ENCODE measurements at places on chromosomes 5 and 9.

DNA sequence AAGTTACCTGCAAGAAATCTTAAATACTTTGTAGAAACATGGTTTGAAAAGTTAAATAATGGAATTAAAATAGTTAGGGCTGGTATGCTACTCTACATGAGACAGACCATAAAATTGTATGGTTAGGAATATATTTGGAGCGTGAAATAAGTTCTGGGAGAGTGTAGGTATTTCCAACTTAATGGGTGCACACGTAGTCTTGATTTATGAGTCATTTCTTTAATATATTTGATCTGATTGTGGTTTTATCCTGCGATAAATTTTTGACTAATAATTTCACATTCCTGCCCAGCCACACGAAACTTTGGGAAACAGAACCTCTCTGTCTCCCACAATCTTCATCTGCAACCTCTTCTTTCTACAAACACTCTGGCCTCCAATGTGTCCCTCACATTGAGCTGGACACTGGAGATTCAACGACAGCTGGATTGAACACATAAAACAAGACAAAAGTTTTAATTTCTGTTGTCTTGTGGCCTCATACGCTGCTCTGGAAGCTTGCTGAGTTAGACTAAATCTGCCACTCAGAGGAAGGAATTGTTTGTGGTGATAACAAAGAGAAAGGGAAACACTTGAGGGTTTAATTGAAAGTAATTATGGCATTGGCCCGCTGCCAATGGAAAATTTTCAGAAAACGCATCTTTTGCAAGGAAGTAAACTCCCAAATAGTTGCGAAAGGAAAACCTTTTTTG lies 201.8 kb upstream of the ZNF608 start:
- no peak for DNase-seq

DNA sequence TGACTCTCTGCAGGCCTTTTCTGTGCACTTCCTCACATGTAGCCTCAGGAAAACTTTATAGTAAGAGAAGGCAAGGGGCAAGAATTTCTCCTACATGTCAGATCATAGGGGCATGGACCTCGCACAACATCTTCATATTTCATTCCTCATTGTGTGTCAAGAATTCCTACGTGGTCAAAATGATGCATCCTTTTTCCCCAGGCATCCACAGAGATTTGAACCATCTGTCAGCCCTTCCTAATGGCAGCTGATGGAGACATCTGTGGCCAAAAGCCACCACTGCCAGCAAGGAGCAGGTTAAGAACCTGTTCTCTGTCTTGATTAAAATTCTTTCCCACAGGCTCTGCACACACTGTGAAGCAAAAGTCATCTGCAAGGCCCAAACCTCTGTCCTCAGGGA lies 42.5 kb downstream of the MFAP3 start:
- DNase-seq = no peak

DNA sequence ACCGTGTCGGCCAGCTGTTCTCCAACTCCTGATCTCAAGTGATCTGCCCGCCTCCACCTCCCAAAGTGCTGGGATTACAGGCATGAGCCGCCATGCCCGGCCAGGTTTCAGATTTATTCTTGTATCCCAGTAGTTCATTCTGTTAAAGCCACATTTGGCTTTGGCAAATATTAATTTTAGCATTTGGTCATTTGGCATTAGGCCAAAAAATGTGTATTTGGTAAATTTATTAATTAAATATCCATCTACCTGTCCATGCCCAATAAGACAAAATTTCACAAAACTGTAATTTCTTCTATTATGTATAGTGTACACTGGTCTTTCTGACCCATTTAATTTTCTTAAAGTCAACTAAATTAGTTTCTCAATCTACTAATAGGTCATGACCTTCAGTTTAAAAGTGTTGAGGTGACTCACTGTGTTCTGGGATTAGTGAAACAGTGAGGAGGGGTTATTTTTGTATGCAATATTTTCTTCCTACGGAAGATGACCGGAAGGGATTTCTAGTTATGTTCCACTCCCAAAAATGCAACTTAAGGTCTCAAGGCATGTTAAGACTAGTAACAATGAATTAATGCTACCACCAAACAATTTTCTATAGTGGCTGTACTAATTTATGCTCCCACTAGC lies 21.0 kb downstream of the OSTF1 start:
- no peak for DNase-seq

DNA sequence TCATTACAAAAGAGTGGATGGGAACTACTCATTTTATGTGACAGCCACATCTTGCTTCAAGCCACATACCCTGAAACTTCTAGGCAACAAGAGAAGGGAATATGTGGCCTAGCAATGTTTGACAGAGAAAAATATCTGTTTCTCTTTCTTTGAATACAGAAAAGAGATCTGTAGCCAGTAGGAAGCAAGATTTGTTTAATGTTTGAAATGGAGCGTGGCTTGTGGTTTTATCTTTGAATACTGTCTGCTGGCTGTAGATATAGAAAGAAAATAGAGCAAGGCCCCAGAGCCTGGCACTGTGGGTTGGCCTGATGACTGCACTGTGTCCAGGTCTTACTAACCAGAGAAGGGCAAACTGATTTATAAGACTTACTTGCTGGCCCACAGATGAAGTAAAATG lies 133.8 kb downstream of the ARHGEF28 start:
- no peak for DNase-seq

GRCh38 chr9:19879062-19879461 lies 90.2 kb upstream of the SLC24A2 start:
- DNase-seq = no peak
